ENCODE measurements at places on chromosomes 2 and 18. TPM values are rescaled to one million over a fixed set of nuclear protein-coding genes. Genes with fewer than 3 reads are reported as not detected.

- no peaks in the 10 kb centered on the region for H3K4me1 ChIP-seq
- H3K27me3 ChIP-seq: no peaks in the 10 kb centered on the region
- H3K4me3 ChIP-seq: no peak overlapping the region
- H3K27ac ChIP-seq: no peak overlapping the region
- no peaks in the 10 kb centered on the region for H3K36me3 ChIP-seq
Observed at GRCh38 chr2:150572961-150573395, 85.5 kb upstream of the RND3 start.

DNA sequence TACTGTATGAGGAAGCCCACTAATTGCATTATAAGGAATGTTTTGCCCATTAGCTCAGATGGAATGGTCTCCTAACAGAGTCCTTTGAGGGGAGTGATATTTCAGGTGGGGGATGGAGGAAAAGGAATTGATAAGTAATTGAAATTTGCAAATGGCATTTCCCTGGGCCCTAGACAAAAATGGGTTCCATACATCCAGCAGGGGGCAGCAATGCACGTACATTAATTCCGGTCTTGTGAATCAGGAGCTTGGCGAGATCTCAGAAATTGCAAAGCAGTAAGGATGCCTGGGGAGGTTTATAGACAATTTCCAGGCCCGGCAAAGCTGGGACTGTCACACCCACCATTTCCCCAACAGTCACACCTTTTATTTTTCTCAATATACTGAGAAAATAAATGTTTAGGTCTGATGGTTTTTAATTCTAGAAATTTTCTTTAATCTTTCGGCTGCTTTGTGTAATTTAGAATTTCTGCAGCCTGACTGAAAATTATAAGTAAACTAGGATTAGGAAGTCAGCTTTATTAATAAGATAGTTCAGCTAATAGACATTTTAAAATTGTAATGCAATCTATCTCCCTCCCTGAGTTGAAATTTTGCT, 122.8 kb downstream of the LYPD1 start:
- no peak overlapping the region for H3K27ac ChIP-seq
- H3K4me1 ChIP-seq: no peaks in the 10 kb centered on the region
- H3K4me3 ChIP-seq: no peak overlapping the region
- no peaks in the 10 kb centered on the region for H3K27me3 ChIP-seq
- no peaks in the 10 kb centered on the region for H3K36me3 ChIP-seq

The GALNT14 gene
- not detected for total RNA-seq

The CFAP65 gene
- total RNA-seq: not detected

Measured in activated CD4-positive, alpha-beta memory T cell treated with anti-CD3 and anti-CD28 coated beads, Interleukin-2, amount 10 ng/mL, durations not matched to agents 7 days and 5 days (primary cell).